ENCODE measurements at places on chromosomes 6 and 20.

GRCh38 chr6:89430201-89430962 is 2.6 kb upstream of the ANKRD6 start:
- DNase-seq: peak; percentile 15

DNA sequence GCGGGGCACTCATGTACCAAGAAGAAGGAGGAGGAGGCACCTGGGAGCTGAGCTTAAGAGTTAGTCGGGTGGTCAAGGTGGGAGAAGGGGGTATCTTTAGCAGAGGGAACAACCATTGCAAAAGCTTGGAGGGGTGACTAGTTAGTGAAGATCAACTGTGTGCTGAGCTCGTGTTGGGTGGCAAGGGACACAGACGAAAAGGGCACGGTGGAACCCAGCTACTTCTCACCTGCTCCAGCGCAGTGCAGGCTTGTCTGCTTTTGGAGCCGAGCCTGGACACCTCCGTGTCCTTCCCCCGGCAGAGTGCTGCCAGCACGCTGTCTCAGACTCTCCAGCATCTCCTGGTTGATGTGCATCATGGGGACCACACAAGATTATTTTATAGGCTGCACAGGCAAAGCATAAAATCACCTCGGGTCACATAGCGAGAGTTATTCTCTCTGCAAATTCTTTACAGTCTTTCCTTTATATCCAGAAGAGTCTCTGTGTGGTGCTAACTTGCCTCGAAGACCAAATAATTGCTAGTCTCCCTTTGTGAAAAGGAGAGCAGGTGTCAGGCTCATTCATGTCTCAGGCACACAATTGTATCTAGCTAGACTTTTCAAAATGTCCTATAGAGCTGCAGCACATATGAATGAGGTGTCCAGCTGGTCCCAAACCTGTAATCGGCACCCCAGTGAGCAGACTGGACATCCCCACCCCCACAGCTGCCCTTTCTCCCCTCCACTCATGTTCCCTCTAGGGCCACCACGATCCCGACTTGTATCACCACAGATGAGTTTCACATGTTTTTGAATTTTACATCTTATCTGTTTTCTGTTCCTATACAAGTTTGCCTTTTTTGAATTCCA is 123.4 kb downstream of the CEBPB start:
- no peak for DNase-seq

GRCh38 chr20:54681869-54682268 is 206.5 kb downstream of the DOK5 start:
- DNase-seq: no peak

DNA sequence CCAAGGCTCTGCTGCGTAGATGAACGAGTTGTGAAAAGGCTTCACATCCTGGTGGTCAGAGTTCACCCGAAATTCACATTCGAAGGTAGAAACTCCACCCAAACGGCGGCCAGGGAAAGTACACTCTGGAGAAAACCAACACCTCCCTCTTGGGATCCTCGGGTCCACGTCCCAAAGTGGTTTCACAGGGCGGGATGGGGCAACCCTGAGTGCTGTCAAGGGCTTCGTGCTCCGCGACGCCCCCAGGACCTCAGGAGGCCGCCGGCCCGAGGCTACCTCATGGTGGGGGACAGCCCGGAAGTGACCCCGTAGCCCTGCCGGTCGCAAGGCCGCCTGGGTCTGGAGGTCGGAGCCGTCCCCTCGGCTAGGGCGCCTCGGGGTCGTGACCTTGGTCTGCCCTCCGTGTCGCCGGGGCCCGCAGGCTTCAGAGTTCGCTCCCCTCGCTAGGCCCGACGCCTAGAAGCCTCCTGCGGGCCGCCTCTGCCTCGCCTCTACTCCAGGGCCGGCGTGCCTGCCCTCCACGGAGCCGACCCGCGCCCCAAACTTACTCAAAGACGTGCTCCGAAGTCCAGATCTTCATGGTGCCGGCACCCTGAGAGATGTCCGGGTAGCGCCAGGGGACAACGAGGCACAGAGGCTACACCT is at the start of gene PRELID3B:
TSS of gene PRELID3B (minus strand) at position 636 of the 645 bp plus-strand sequence. CDS start at position 580, 56 bp downstream.
- DNase-seq: no peak

- DNase-seq: no peak
Measured at GRCh38 chr20:44734938-44735337, 10.7 kb upstream of the KCNK15 start.

DNA sequence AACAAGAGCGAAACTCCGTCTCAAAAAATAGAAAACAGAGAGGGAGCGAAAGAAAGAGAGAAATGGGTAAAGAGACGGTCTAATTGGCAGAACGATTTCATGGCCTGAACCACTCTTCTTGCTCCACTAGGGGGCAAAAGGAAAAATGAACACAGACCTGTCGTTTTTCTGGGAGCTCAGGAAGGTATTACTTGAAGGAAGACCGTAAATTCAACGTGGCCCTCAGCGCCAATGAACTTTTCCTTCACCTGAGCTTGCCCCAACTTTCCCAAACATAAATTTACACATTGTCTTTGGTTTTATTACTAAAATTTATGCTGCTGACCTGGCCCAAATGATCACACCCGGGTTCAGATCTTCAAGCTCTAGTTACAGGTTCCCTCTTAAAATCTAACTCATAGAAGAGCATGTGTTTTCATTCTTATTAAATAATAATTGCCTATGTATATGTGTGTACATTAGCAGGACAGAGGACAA is 67.3 kb downstream of the ATP9A start:
- peak; percentile 50 for DNase-seq

DNA sequence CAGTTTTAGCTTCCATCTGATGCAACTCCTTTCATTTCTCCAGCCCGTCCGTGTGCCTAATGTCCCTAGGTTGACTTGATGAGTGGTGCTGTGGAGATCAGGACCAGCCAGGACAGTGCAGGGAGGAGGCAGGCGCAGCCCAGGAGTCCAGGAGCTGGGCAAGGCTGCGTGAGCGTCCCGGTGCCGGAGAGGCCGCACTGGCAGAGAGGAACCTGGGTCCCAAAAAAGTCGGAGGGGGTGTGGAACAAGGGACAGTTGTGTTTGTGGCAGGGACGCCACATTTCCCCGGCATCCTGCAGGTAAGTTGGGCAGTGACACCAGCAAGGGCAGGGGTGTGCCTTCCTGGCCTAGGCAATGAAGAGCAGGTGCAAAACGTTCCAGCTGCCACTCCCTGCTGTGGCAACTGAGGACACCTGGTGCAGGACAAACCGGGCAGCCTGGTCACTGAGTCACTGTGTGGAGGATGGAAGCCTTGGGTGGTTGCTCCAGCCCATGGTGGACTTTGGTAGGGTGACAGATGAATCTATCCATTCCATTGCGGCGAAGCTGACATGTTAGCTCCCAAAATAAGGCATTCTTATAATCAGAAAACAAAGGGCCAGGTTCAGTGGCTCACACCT is 53.2 kb downstream of the RAMACL start:
- no peak for DNase-seq

- DNase-seq: no peak
Measured at GRCh38 chr6:89501222-89501621, 68.3 kb downstream of the ANKRD6 start.

GRCh38 chr20:50445354-50446151 is 64.6 kb upstream of the PTPN1 start:
- DNase-seq: no peak

DNA sequence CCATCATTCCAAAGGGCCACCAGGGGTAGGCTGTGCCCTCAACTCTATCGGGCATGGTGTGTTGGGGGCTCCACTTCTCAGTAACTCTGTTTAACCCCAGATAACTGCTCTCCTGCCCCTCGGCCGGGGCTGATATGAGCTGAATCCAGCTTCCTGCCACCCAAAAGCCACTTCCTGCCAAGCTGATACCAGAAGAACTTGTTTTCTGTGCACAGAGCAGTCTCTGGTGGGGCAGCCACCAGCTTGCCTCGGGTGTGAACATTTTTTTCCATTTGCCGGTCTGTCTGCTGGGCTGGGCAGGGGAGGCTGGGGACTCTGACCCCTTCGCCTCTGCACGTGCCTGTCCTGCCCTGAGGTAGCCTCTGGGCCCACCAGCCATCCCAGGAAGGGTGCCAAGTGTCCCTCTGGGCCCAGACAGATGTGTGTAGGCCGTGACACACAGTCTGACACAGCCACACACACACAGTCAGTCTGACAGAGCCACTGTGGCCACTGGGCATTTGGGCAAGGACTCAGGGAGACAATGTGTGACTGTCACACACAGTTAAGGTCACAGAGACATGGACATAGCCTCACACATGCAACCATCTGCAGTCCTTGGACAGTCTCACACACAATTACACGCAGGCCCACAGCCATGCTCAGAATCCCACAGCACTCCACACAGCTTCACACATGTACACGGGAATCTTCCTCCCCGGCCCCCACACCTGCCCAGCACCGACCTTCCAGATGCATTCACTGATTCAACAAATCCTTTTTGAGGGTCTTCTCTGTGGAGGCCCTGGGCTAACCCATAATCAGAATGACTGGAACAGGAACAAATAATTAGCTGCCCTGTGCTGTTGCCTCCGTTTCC is 45.1 kb downstream of the NOL4L start:
- DNase-seq: no peak

DNA sequence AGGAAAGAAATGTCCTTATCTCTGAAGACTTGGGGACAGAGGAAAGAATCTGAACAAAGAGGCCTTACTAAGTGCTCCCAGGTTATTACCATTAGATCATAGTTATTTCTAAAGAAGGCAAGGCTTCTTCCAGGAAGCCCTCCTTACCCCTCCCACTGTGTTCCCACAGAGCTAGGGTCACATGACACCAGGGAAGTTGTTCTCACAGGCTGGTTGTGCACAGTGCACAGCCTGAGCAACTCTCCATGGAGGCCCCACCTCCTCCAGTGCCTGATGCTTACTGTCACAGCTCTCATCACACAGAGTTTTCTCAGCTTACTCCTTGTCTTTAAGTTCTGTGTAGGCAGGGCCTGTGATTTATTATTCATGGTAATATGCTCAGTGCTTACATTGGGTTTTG is 68.9 kb upstream of the SCGN start:
- no peak for DNase-seq

DNA sequence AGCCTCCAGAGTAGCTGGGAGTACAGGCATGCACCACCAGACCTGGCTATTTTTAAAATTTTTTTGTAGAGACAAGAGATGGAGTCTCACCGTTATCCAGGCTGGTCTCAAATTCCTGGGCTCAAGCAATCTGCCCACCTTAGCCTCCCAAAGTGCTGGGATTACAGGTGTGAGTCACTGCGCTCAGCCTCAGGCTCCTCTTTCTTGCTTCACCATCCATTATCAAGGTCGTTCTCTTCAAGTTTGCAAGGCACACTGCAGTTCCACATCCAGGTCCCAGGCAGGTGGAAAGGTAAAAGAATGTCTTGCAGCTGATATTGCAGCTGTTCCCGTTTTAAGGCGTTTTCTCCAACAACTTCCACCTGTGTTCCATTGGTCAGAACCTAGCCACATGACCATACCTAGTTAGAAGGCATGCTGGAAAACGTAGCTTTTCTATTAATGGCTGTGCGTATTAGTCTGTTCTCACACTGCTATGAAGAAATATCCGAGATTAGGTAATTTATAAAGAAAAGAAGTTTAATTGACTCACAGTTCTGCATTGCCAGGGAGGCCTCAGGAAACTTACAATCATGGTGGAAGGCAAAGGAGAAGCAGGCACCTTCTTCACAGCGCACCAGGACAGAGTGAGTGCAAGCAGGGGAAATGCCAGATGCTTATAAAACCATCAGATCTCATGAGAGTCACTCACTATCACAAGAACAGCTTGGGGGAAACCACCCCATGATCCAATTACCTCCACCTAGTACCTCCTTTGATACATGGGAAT is 51.7 kb downstream of the PCNA start:
- DNase-seq: no peak

- no peak for DNase-seq
Measured at GRCh38 chr6:131555992-131556391, 17.0 kb upstream of the ARG1 start.

- no peak for DNase-seq
Measured at GRCh38 chr20:50926530-50926929, 4.7 kb downstream of the ADNP start.

DNA sequence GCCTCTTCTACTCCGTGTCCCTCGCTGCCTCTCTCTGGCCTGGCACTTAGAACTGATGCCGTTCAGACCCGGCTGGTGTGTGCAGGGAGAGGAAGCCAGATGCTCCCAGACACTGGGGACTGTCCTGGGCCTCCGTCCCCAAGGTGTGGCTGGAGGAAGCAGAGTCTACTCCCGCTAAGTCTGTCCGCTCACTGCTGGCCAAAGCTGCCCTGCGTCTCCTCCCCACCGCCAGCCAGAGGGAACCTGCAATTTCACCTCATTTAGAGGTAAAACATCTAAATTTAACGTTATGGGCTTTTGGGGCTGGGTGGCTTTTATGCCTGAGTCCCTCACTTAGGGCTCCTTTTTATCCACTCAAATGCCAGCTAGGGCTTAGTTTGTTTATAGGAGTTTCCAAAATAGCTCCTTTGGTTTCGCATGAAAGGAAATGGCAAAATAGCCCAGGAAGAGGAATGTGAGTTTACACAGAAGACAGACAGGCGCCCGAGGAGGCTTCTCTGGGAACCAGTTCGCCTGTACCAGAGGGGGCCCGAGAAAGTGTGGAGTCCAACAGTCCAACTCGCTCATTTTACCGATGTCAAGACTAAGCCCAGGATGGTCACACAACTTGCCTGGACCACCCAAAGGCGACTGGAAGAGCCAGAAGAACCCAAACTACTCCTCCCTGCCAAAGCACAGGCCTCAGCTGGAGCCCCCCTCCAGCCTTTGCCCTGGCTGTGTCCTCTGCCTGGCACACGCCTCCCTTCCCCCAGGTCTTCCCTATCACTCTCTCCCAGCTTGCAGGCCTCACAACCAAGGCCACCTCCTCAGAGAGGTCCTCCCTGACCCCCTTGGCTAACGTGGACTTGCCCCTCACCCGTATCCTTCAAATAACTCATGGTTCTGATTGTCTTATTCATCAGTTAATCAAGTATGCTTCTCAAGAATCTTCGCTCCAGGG is 54.5 kb downstream of the RIPOR3 start:
- no peak for DNase-seq

GRCh38 chr6:133682506-133683307 is 206.2 kb upstream of the TCF21 start:
- DNase-seq: no peak

GRCh38 chr6:45886776-45887175 is 128.9 kb downstream of the CLIC5 start:
- no peak for DNase-seq

GRCh38 chr20:4813076-4813862 is 91.6 kb downstream of the PRND start:
- no peak for DNase-seq

GRCh38 chr20:47257771-47258170 is 98.7 kb downstream of the ZMYND8 start:
- no peak for DNase-seq
